NCI-H748 treated with DMSO at 0.1 percent for 48 hours (cell line): ENCODE measurements at places on chromosomes 3 and 15.

DNA sequence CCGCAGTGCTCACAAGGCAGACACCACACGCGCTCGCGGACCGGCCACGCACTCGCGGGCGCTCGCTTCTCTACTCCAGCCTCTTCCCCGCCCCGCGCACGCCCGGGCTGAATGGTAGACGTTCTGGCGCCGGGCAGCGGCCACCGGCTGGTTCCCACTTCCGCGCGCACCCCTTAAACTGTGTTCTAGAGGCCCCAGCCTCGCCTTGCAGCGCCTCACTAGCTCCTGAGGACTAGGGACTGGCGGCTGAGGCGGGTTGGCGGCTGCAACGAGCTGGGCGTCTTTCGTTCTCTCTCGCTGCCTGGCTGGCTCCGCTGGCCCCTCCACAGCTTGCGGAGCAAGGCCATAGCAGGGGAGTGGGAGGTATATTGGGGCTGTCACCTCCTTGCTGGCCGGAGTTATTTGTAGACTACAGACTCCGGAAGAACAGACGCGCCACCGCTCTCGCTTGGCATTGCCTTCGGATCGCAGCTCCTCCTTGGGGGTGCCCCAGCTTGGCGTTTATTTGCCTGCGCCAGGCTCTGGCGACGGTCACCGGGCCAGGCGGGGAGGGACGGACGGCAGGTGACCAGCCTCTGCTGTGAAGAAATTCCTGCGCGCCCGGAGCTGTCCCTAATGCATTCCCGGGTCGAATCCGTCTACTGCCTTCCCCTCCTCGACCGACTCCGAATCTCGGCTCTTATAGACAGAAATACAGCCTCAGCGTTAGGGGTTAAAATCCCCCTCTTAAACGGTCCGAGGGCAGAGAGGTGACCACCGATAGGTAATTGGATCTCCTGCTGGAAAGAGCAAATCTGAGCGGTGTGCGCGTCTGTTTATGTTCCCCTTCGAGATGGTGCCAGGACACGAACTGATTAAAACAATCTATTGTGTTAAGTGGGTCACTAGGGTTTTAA, 1.3 kb downstream of the GREM1 start:
- no peak for DNase-seq

- no peak for DNase-seq
Measured at GRCh38 chr15:101306341-101307047, 11.4 kb upstream of the SNRPA1 start.

- DNase-seq: no peak
Measured at GRCh38 chr15:96417760-96418130, 87.2 kb downstream of the NR2F2 start.

GRCh38 chr3:101902041-101902440, 52.7 kb downstream of the NFKBIZ start:
- DNase-seq: no peak

- DNase-seq: peak; percentile 17
Measured at GRCh38 chr3:98732286-98733052, 30.7 kb upstream of the ST3GAL6 start.

DNA sequence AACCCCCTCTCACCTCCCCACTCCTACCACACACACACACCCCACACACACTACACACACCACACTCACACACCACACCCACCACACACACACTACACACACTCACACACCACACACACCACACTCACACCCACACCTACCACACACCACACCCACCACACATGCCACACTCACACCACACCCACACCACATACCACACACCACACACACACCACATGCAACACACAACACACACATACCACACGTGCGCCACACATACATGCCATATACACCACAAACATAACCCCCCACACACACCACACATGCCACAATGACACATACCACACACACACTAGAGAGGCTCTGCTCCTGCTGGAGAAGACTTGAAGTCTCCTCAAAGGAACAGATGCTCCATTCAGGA, 5.9 kb upstream of the ITPKA start:
- DNase-seq: no peak

- DNase-seq: no peak
Measured at GRCh38 chr15:86165265-86166211, 85.9 kb downstream of the AGBL1 start.

GRCh38 chr15:24675332-24676144, at the start of gene NPAP1:
Gene NPAP1 (plus strand): TSS chr15:24675775. CDS start chr15:24675868, 93 bp downstream.
- no peak for DNase-seq

GRCh38 chr3:115217678-115218451, 70.8 kb upstream of the ZBTB20 start:
- DNase-seq: peak; percentile 92

- DNase-seq: no peak
Measured at GRCh38 chr3:59621037-59621436, 571.2 kb upstream of the CFAP20DC start.

GRCh38 chr3:182597621-182598041, 195.7 kb upstream of the ATP11B start:
- no peak for DNase-seq

DNA sequence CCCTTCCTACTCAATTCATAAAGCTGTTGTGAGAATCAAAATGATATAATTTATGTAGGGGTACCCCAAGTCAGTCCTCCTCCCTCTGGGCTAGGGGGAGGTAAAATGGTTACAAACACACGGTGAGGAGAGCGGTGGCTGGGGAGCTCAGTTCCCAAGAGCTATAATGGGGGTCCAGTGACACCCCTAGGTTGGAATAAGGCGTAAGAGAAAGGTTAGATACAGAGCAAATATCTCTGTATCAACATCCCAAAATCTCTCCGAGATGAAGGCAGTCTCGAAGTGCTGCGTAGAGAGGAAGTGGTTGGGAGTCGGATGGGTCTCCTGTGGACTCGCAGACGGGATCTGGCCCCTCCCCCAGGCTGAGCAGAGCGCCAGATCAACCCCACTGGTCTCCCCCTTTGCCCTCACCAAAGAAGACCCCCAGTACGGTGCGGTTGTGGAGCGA, 1.8 kb downstream of the DUOX2 start:
- no peak for DNase-seq

- no peak for DNase-seq
Measured at GRCh38 chr3:141431411-141432378, 55.1 kb upstream of the RASA2 start.

GRCh38 chr15:35886765-35887164, 340.8 kb upstream of the DPH6 start:
- DNase-seq: no peak

DNA sequence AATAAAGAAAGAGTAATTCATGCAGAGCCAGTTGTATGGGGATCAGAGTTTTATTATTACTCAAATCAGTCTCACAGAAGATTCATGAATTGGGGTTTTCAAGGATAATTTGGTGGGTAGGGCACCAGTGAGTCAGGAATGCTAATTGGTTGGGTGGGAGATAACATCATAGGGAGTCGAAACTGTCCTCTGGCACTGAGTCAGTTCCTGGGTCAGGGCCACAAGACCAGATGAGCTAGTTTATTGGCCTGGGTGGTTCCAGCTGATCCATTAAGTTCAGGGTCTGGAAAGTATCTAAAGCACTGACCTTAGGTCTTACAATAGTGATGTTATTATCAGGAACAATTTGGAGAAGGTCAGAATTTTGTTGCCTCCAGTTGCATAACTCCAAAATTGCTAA, 998.6 kb upstream of the EPHA6 start:
- no peak for DNase-seq

GRCh38 chr3:4534906-4535305, 41.8 kb downstream of the ITPR1 start:
- DNase-seq: no peak

DNA sequence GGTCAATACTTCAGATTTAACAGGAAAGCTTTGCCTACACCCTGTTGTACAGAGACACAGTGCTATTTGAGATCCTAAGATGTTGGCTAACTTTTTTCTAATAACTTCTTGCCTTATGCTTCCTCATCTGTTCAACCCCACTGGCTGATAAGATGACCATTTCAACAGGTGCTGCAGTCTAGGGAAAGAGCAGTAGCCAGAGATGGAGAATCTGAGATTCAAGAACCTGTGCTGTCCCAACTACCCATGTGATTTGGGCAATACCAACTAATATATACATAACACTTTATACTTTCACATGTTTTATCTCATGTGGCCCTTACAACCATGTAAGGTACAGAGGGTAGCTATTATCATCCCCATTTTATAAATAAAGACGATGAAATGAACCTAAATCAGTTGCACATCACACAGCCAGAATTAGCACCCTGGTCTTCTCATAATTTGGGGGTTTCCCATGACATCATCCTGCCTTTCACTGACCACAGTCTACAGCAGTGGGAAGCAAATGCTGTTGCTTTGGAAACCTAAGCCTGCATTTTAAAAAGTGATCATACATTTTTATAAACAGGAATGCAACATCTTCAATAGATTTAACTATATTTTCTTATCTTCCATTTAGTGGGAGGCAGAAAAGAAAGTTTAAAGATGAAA, 9.7 kb downstream of the TTC23 start:
- DNase-seq: no peak

DNA sequence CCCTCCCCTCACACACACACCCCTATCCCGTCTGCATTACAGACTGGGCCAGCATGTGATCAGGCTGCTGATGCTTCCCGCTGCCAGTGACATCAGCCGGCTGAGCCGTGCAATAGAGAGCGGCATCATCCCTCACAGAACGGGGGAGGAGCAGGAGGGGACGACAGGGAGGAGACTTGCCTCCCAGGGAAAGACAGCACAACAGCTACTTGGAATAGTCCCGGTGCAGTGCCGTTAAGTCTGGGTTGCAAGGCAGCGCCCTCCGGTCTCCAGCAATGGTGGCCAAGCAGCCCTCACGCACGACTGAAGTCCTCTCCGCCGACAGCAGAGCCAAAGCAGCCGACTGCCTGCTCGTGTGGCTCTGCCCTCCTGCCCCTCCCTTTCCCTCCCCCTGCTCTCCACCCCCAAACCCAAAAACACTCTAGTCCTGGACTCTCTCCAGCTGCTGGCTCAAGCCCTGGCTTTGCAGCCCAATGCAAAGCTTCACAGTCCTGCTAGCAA, 31.5 kb upstream of the RPS17 start:
- DNase-seq: no peak

GRCh38 chr15:65612616-65612946, 1.6 kb upstream of the INTS14 start:
- DNase-seq: no peak

DNA sequence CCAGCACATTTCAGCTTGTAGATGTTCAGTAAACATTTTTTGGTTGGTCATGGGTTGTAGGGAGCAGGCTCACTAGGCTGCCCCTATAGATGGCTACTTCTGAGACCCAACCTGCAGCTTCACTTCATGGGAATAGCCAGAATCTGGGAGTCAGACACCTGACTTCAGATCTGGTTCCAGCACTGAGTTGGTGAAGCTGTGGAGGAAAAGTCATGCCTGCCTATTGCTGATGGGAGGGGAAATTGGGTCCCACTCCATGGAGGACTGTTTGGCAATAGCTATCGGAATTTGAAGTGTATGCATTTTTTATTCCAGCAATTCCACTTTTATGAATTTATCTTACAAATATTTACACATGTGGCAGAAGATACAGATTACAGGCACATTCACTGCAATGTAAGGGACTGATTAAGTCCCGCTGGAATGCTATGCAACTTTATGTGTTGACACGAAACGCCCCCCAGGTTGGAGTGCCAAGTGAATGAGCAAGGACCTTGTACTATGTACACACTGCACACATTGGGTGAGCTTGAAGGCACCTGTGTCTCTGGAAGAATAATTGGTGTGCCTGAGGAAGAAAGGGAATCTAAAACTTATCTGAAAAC, 7.8 kb upstream of the CCR1 start:
- DNase-seq: no peak

DNA sequence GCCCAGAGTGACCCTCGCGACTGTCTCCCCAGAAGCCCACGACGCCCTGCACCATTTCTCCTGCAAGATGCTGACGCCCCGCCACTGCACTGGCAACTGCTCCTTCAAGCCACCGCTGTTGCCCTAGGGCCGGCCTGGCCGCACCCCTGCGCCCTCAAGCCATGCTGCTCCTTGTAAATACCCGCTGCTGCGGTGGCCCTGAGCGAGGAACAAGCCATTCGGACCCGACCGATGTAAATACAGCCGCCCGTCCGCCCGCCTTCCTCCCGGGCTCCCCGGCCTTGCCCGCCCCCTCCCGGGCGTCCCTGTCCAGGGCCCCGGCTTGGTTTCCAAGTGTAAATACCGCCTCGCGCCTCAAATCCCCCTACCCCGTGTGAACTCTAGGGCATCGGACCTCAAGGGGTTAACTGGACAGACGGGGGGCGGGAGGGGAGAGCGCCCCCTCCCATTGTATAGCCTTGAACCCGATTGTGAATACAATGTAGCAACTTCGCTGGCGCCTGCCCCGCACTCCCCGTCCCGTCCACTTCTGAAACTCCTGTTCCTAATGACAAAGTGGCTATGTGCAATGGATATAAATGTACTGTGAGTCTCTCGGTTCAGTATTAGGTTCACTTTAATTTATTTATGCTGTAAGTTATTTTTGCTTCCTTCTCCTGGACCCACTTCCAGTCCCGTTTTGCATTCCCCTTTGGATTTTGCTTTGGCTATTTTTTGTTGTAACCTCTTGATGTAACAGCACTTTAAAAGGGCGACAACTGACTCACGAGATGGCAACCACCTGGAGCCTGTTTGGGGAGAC, 5.9 kb downstream of the RNU6-1 start:
- DNase-seq: peak; percentile 38

DNA sequence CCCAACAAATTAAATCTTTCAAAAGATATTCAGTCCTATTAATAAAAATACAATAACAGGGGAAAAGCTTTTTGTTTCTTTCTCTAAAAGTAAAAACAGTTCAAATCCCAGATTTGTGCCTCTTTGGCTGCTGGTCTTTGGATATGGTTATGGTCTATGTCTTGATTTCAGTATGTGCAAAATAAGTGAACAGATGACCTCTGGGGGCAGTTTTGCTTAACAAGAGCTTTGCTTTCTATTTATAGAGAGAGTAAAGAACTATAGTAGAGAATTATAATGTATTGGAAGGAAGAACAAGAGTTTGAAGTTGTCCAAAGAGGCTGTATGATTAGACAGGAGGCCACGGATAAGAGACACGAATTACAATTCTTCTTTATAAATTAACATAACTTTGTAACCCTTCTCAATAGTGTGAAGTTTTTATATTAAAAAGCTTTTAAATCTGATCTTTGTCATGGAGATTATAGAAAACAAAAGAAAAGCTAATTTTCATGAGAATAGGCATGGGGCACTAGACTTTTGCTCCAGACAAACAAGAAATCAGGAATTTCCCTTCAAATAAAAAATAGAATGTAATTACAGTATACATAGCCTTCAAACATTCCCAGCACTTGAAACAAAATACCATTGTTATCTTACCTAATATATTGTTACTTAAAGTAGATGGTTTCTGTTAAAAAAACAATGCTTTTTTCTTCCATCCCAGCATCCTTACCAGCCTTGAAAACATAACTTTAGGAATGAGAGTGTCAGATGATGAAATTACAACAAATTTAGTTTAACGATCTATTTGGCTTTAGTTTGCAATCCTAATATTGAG, 432.7 kb upstream of the ARHGEF26 start:
- no peak for DNase-seq

GRCh38 chr3:25463836-25464418, 35.9 kb downstream of the RARB start:
- DNase-seq: no peak

DNA sequence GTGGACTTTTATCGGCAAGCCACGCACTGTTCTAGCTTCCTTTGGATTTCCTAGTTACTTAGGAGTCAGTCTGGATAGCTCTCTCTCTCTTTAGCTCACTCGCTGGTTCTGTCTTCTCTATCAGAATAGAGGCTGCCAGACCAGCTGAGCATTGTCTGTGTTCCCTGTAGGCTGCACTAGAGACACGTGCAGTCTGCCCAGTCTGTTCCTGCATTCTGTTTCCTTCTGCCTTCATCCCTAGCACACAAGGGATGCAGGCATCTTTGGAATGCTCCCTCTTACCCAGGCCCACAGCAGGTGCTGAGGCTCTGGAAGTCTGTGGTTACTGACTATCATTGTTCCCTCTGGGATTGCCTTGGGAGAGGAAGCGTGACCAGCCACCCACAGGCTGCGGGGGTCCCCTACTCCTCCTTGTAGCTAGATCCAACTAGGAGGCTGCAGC, 322.8 kb downstream of the ZNF621 start:
- DNase-seq: no peak
